ENCODE measurements at places on chromosomes 3 and 15.

- no peaks in the 10 kb centered on the region for H3K36me3 ChIP-seq
- H3K4me1 ChIP-seq: peaks cover 4% of the 10 kb centered on the region
- no peak for DNase-seq
These were observed 69.9 kb downstream of the TBC1D5 start for GRCh38 chr3:17672506-17672905.

GRCh38 chr3:197027151-197027895, 2.3 kb downstream of the MELTF start:
- no peaks in the 10 kb centered on the region for H3K27me3 ChIP-seq
- no peaks in the 10 kb centered on the region for H3K36me3 ChIP-seq
- no peak overlapping the region for H3K4me3 ChIP-seq
- DNase-seq: no peak
- H3K27ac ChIP-seq: no peak overlapping the region
- H3K4me1 ChIP-seq: peaks cover 6% of the 10 kb centered on the region

GRCh38 chr15:74375303-74375693, 7.9 kb upstream of the CYP11A1 start:
- H3K36me3 ChIP-seq: no peaks in the 10 kb centered on the region
- H3K4me3 ChIP-seq: no peak overlapping the region
- H3K27me3 ChIP-seq: no peaks in the 10 kb centered on the region
- no peaks in the 10 kb centered on the region for H3K4me1 ChIP-seq

DNA sequence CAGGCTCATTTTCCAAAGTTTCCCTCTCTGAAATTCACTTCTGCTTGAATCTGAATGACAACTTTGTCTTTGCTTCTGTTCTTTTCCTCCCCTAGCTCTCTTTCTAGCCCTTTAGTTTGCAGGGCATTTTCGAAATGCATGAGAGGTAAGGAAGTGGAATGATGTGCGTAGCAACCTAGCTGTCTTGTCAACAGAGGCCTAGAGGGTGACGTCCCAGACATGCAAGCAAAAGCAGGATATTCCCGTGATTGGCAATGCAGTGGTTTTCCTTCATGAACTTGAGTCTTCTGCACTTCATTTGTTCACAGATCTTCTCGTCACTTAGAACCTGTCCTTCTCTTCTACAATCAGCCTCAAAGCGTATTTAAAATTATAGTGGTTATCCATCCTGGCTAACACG, 51.9 kb upstream of the PPP4R2 start:
- no peaks in the 10 kb centered on the region for H3K27me3 ChIP-seq
- no peak overlapping the region for H3K4me3 ChIP-seq
- no peak overlapping the region for H3K27ac ChIP-seq
- no peaks in the 10 kb centered on the region for H3K36me3 ChIP-seq
- no peaks in the 10 kb centered on the region for H3K4me1 ChIP-seq

All from prostate gland (tissue), 2 donors.